Effector memory CD4-positive, alpha-beta T cell (primary cell): ENCODE measurements at places on chromosomes 7 and 10.

DNA sequence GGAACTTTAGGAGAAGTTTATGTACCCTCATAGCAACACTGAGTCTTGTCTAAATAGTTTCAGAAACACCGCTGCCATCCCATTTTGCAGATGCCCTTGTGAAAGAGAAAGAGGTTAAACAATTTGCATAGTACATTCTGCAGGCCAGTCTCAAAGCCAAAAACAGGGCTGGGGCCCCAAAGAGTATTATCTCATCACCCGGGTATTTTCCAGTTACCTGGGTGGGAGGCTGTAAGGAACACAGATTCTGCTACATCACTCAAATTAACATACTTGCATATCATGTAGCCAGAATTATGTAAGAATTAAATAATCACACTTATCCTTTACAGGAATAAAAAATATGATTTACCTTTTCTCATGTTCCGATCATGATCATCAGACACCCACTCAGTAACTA lies 3.1 kb upstream of the FAM171A1 start:
- no peak for DNase-seq

DNA sequence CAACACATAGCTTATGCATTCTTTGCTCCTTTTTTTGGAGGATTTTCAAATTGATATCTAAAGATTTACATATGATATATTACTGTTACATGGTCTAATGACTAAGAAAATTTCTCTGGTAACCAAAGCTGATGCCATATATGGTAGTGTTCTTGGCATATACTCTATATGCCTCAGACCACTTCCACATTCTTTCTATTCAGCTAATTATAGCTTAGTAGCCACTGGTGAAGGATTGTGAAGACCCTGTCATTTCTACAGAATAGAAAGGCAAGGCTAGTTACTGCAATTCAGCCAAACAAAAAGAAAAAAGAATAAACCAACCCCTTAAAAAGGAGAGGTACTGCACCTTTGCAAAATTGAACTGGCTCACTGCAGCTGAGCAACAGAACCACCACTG lies 3.7 kb downstream of the PURB start:
- no peak for DNase-seq

GRCh38 chr7:83161899-83162401 lies 734 bp downstream of the PCLO start:
- no peak for DNase-seq

GRCh38 chr7:8068892-8069686 lies 100.5 kb downstream of the GLCCI1 start:
- DNase-seq = no peak

DNA sequence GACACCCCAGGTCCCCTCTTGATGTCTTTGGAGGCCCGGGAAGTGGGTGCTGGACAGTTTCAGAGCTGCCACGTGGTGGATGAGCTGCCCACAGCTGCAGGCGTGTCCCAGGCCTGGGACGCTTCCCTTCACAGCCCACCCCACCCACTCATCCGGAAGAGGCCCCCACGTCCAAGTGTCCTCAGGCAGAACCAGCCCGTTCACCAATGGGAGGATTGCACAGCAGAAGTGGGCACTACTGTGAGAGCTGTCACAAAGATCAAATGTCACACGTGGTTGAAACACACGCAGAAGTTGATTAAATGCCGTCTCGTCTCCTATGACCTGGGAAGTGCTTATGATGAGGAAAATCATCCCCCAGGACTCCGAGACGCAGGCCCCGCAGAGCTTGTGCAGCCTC lies 52.9 kb downstream of the STK32C start:
- no peak for DNase-seq

DNA sequence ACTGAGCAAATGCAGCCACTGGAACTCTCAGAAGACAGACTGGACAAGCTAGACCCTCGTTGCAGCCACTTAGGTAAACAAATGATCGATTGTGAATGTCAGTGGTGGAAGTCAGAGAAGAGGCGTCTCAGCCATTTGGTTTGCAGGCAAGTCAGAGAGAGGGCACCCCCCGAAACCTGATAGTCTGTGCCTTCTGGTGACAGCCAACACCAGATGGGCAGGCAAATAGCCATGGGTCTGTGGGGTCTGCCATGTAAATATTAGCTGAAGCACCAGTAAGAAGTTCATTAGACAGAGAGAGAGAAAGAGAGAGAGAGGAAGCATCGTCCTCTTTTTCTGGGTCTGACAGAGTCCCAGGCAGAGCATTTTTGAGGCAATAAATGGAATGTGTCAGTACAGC lies 5.4 kb downstream of the PPP1R17 start:
- DNase-seq = no peak

- no peak for DNase-seq
Measured at GRCh38 chr7:117775801-117776200, 97.4 kb downstream of the CTTNBP2 start.

- DNase-seq = no peak
Measured at GRCh38 chr10:119614686-119615085, 17.9 kb upstream of the TIAL1 start.

DNA sequence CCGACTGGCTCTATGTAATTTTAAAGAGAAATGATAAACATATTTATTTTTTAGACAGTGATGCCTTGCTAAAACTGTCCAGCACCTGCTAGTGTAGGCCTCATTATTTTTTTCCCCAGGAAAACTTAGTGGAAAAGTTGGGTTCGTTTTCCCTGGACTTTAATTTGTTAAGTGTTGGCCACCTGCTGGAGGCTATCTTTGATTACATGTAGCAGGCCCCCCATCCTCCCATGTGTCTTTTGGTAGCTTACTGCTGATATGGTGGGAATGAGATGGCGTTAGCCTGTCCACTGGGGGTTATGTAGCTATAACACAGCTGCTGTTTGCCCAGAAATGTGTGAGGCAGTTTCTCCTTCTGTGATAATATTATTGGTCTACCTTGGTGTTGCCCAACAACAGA lies 265.0 kb downstream of the SORCS3 start:
- DNase-seq = no peak

DNA sequence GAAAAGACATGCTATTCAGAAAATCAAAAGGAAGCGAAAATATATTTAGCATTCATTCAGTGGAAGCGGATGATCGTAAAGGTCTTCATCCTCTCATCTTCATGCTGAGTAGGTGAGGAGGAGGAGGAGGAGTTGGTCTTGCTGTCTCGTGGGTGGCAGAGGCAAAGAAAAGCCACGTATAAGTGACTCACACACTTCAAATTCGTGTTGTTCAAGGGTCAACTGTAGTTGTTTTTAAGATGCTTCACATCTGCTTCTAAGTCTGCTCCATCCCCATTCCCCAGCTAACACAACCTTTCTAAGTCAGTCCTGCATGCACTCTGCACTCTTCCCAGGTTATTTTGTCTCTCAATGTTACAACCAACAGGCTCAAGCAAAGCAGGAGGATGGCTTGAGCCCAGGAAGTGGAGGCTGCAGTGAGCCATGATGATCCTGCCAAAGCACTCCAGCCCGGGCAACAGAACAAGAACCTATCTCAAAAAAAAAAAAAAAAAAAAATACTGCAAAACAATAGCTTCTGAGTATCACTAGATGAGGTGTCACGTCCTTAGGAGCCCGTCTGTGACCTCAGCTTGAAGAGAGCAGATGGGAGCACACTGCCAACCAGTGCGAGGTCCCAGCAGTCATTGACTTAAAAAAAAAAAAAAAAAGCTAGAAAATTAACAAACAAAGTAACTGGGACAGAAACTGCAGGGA lies 70.5 kb downstream of the SFMBT2 start:
- DNase-seq = no peak

GRCh38 chr7:130013241-130013640 lies 37.9 kb downstream of the ZC3HC1 start:
- no peak for DNase-seq

- DNase-seq = no peak
Measured at GRCh38 chr10:7706534-7707073, 3.5 kb downstream of the ITIH2 start.

DNA sequence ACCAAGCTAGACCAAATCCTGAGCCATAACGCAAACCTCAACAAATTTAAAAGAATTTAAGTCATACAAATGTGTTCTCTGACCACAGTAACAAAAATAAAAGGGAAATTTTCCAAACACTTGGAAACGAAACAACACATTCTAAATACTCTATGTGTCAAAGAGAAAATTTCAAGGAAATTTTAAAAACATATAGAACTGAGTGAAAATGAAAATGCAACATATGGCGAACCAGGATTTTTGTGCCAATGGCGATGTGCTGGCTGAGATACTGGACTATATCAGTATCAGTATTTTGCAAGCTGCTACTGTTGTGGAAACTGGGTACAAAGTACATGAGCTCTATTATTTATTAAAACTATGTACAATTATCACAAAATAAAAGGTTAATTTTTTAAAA lies 34.1 kb downstream of the KNDC1 start:
- no peak for DNase-seq

GRCh38 chr7:100722480-100723212 lies 2.4 kb downstream of the EPO start:
- DNase-seq = no peak

DNA sequence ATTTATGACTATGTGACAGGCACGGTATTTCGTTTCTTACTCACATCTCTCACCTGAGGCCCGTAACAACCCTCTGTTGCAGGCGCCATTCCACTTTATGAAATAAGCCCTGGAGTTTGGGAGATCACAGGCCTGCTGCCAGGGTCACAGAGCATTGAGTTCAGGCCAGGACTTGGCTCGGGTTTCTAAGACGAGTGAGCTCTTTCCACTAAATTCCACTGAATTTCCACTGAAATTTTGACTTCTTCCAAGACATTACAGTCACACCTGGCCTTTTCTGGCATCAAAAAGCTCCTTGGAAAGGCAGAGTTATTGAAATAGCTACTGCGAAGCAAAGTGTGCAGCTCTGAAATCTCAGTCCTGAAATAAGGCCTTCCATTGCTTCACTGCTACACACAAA lies 282.8 kb upstream of the MGMT start:
- DNase-seq = no peak

DNA sequence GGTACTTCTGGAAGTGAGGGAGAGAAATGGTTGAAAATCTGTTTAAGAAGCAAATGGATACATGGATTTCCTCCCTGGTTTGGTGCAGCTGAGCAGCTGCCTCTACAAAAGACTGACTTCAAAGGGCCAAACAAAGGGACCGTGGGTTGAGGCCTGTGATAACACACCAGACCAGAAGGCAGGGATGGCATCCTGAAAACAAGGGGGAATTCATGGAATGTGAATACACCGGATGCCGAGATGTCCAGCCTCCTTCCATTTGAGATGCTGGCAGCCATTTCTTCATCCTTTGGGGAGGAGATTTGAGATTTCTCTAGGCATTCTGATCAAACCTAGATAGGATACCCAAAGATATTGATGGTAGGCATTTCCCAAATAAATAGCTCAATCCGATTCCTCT lies 36.9 kb downstream of the TAF3 start:
- DNase-seq = no peak

DNA sequence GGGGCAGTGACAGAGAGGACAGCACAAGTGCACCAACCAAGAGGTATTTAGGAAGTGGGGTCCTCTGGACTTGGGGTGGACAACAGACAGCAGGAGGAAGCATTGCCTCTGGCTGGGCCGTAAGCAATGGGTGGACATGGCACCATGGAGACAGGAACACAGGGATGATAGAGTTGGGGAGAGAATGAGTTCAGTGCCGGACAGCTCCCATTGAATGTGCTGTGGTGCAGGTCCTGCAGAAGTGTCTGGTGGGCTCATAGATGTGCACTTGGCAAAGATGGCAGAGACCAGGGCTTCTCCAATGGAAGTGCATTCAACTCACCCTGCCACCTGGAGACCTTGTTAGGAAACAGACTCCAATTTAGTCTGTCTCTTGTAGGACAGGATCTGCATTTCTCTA lies 341.5 kb upstream of the ZMIZ1 start:
- no peak for DNase-seq

DNA sequence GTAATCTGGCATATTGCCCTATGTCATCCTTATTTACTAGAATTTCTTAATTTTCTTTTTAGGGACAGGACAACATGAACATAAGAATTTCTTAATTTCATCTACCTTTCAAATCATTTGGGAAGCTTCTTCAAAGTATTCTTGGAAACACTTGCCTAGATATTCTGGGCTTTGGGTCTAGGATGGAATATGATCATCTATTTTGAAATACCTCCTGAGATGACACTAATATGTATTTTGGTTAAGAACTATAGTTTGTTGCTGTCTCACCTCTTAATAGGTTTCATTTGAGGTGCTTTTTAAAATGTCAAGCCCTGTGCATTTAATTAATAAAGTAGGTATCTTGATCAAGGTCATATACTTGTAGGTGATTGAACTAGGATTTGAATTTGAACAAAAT lies 49.1 kb downstream of the SEPTIN7 start:
- DNase-seq = no peak

GRCh38 chr10:126911301-126911700 lies 6.1 kb downstream of the DOCK1 start:
- DNase-seq = no peak

- DNase-seq = no peak
Measured at GRCh38 chr7:106219170-106219569, 65.6 kb downstream of the NAMPT start.

- DNase-seq = no peak
Measured at GRCh38 chr7:99731638-99732374, 3.2 kb downstream of the CYP3A7 start.

DNA sequence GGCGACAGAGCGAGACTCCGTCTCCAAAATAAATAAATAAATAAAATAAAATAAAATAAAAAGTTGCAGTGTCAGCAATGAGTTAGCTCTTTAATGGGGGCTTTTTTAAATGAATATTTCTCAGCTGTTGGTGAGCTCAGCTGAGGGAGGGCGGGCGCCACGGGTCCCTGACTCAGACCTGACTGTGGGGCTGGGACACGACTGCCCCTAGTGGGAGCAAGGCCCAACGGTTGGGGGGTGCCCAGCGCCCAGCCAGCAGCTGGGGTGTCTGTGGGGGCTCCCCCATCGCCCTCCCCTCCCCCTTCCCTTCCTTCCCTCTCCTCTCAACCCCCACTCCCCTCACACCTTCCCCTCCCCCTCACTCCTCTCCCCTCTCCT lies 46.6 kb downstream of the PWWP2B start:
- DNase-seq = peak; percentile 61
